ENCODE measurements at places on chromosomes 3 and 15.

DNA sequence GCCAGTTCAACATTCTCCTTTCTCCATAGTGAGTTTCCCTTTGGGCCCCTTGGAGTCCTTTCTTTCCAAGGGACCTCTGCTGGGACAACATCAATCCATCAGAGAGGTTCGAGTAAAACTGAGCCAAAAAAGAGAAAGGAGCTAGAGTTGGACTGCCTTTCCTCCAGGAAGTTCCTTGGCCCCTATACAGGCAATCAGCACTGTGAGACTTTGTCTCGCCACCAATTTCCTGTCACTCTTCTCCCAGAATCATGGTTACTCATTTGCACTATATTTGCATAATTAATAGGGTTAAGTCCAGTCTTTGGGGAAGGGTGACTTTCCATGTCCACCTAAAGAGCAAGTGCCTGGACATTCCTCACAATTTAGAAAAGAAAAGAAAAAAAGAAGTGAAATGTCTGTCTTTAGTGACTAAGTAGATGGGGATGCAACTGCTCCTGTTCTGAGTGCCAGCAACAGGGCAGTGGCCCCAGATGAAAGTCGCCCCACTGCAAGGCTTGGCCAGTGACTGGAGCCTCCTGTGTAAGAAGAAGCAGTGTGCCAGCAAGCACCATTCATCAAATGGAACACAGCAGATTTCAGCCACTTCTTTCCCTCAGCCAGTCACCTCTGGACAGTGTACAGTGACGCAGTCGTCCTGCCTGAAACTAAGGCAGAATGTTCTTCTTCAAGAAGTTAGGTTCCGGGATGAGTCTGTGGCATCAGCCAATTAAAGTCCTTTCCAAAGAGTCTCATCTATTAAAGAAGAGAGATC, 91.6 kb downstream of the FSIP1 start:
- peak; percentile 34 for DNase-seq

DNA sequence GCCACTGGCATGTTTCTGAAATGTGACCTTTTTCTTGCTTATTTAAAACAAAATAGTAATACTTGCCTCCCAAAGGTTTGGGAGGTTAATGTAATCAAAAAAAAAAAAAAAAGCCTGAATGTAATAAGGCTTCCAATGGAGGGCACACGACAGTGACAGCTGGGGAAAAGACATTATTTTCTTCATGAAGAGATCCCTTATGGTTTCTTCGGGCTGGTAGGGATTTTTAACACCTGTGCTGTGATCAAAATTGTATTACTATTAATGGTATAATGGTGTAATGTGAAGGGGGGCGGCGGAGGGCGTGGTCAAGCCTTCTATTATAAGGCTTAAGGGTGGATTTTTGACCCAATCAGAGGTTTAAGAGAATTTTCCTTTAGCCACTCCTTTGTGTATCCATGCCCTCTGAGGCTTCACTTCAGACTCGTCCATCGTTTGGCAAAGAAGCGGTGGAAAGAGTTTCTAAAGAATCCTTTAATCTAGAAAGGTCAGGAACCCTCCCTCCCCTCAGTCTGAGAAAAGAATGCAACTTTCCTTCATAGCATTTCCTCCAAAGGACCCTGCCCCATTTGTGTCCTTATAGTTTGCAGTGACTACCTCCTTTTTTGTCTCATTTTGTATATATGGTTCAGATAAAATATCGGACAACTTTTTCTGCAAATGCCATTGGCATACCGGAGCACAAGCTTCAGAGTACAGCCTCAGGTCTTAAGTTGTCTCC, 89.5 kb upstream of the CHD2 start:
- peak; percentile 58 for DNase-seq

GRCh38 chr3:191985691-191986090, 524.7 kb downstream of the PYDC2 start:
- DNase-seq: no peak

DNA sequence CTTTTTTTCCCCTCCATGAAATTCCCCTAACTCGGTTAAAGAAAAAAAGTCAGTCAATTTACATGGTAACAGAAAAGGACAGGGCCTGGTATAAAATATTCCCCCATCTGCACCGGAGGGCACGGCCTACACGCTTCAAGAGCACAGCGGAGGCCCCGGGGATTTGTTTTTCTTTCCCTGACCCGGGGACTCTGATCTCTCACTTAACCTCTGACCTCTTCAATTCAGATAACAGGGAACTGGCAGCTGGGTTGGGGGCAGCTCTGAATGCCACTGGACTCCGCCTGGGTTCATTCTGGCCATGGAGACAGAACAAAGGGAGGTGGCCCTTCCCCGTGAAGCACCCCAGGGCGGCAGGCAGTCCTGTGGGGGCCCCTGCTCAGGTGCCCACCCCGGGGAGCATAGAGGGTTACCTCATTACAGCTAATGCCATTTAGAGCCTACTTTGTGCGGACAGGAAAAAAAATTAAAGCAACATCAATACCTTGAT, 257.5 kb downstream of the SHQ1 start:
- DNase-seq: no peak

DNA sequence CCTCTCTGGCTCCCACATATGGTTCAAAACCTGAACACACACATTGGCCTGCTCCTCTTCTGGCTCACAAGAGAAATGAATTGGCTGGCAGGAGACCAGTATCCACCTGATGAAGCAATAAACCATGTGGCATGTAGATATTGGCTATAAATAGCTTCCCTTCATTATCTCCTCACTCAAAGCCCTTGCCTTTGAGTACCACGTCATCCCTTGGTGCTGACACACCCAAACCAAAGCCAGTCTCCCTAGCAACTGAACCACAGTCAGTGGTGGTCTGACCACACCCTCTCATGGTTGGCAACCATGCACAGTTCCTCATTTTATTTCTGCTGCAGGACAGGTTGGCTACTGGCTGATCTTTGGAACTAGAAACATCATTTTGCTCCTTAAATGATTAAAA, 98.8 kb downstream of the ZNF621 start:
- DNase-seq: no peak

DNA sequence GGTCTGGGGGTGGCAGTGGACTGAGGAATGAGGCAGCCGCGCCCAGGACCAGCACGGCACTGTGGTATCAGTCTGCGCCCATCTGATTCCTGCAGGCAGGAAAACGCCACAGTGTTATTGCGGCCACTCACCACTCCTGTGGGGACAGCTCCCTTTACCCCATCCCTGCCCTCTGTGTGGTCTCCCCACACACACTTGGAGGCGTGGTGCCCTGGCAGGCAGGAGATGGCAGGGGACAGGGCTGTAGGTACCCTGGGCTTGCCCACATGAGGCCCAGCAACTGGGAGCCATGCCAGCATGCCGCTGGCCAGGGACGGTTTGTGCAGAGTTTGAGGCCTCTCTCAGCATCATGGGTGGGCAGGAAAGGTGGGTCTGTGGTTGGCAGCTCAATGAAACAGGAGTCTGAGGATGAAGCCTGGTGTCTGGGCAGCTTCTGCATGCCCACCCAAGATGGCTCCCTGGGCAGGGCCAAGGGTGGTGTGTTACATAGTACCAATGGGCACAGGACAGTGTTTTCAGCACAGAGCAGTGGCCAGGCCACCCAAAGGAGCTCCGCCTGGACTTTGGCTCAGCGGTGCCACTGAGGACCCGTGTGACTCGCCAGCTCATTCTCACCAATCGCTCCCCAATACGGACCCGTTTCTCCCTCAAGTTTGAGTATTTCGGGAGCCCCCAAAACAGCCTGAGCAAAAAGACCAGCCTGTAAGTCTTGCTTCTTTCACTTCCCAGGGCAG, 27.2 kb downstream of the ACAA1 start:
- DNase-seq: no peak

GRCh38 chr3:82208002-82208710, 446.7 kb upstream of the GBE1 start:
- DNase-seq: no peak

- DNase-seq: no peak
Measured at GRCh38 chr15:65405791-65406423, 16.8 kb downstream of the IGDCC4 start.

DNA sequence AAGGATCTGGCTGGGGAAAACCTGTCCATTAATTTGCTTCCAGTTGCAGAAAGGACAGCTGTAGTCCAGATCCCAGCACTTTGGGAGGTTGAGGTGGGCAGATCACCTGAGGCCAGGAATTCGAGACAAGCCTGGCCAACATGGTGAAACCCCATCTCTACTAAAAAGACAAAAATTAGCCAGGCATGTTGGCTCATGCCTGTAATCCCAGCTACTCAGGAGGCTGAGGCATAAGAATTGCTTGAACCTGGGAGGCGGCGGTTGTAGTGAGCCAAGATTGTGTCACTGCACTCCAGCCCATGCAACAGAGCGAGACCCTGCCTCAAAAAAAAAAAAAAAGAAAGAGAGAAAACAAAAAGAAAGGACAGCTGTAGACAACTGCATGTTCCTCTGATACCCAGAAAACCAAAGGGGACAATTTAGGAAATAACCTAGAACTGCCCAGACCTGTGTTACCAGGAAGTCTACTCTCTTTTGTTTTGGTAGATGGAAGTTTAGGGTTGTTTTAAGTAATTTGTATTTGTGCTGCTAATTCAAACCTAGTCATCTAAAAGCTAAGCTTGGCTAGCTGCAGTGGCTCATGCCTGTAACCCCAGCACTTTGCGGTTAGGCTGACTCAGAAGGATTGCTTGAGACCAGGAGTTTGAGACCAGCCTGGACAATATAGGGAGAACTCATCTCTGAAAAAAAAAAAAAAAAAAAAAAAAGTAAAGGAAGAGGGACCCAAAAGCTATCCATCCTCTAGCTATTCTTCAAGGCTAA, 22.7 kb downstream of the EXD1 start:
- DNase-seq: peak; percentile 32

DNA sequence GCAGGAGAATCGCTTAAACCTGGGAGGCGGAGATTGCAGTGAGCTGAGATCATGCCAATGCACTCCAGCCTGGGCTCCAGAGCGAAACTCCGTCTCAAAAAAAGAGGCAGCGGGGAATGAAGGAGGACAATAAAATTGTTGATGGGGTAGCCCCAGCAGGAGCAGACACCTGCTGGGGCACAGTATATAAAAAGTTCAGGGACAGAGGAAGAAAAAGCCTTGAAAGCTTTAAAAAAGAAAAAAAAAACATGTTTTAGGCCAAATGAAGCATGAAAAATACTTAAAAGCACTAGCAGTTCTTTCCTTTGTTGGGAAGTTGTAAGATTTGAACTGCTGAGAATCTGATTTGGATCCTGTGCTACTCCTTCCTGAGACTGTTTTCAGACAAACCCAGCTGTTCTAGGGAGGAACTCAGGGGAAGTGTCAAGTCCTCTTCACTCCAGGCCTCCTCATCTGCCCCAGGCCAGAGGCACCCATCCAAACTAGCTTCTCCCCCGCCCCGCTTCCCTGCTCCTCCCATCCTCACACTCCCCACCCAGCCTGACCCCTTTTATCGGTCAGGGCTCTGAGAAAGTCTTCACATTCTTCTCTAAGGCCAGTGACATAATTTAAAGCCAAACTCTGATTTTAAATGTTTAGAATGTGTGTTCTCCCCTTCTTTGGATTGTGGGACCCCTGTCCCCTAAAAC, 4.9 kb downstream of the IL17RD start:
- DNase-seq: no peak

GRCh38 chr3:15451216-15452113, 24.1 kb downstream of the EAF1 start:
- DNase-seq: no peak

GRCh38 chr15:74438721-74439316, 5.1 kb upstream of the SEMA7A start:
- peak; percentile 69 for DNase-seq

DNA sequence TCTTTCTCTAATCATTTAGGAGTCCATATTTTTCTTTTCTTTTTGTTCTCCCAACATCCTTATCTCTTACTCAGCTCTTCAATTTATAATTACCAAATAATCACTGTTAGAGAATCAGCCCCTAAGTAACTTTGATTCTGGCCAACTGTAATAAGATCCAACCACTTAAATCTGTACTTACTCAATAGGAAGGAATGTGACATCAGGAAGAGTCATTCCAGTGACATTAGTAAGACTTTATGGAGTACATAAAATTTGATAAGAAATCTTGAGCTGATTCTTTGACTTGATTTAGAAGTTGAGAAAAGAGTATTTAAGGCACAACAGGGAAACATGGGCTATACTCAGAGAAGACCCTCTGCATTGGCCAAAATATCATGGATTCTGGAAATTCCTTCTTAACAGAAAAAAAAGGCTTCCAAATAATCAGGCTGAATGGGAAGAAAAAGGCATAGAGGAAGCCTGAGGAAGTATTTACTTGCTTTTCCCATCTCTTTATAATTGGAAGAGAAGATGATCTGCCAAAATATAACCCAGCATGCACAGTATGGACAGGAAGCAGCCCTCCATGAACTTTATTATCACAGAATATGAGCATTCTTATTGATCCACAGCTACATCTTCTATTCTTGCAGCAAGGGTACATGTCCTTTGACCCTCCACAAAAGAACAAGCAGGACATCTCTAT, 289.7 kb upstream of the TPRG1 start:
- peak; percentile 89 for DNase-seq

DNA sequence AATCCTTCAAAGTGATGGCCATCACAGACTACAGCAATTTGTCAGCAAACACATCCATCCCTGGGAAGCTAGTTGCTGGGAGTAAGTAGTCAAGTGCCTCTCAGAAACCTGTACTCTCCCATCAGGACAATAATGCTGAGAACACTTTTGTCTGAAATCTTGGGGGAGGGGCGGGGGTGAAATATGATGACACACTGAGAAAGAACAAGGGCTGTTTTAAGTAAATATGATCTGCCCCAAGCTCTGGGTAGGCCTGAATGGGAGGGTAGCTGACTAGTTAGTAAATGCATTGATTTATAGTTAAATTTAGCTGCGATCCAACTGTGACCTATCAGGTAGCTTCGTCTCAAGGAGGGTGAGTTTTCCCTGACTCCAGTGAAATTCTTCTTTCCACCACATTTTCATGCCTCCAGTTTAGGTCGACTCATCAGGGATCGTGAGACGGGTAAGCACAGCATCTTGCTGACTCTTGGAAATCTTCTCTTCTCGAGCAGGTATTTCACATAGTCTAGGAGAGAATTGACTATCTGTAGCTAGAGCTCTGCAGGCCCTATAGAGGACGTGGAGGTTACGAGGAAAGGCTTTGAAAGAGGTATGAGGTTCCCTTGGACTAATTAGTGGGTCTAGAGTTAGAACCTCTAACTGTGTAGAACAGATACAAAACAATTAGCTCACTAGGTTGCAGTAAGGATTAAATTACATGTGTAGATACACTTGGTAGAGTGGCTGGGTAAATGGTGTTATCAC, 213.4 kb upstream of the SLC2A2 start:
- no peak for DNase-seq

DNA sequence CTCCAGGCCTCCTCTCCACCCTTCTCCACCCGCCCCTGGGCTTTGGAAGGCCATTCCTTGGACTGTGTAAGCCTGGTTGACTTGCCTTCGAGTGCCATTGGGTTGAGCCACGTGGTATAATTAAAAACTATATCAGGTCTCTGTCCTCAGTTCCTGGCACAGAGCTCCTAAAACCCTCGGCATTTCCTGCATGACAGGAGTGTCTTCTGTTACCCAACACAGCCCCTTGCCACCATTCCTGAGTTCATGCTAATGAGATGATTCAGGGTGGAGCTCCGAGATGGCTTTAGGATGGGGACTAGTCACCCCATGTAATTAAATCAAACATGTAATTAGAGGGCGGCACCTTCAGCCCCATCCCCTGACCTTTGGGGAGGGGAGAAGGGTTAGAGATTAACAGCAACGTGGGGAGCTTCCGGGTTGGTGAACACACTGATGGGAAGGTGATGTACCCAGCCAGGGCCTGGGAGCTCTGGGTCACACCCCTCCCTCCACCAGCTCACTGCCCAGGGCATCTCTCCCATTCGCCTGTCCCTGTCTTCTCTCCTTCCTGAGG, 256.4 kb downstream of the FAM43A start:
- DNase-seq: no peak

All from mesenchymal stem cell (in vitro differentiated cells and primary cell).